ENCODE measurements at places on chromosomes 3 and 15.

DNA sequence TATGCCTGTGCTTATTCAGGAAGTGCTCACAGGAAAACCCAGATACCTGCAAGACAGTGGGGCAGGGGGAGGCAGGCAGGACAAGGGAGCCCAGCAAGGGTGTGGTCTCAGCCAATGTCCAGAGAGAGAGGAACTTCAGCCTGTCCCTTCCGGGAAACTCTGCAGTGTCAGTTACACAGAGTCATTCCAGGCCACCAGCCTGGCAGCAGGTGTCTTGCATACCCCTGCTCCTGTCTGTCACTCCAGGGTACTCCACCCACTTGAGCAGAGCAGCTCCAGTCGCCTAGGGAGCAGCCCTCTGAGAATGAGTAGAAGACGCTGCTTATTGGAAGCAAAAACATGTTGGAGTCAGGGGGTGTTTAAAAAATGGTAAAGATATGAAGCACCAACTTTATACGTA lies 431.2 kb upstream of the RGMA start:
- DNase-seq: no peak

GRCh38 chr3:184237211-184237610 lies 7.8 kb downstream of the VWA5B2 start:
- DNase-seq: no peak

- DNase-seq: no peak
Measured at GRCh38 chr3:116417151-116417550, 28.1 kb downstream of the LSAMP start.

- no peak for DNase-seq
Measured at GRCh38 chr3:72768006-72768441, 80.2 kb downstream of the SHQ1 start.

DNA sequence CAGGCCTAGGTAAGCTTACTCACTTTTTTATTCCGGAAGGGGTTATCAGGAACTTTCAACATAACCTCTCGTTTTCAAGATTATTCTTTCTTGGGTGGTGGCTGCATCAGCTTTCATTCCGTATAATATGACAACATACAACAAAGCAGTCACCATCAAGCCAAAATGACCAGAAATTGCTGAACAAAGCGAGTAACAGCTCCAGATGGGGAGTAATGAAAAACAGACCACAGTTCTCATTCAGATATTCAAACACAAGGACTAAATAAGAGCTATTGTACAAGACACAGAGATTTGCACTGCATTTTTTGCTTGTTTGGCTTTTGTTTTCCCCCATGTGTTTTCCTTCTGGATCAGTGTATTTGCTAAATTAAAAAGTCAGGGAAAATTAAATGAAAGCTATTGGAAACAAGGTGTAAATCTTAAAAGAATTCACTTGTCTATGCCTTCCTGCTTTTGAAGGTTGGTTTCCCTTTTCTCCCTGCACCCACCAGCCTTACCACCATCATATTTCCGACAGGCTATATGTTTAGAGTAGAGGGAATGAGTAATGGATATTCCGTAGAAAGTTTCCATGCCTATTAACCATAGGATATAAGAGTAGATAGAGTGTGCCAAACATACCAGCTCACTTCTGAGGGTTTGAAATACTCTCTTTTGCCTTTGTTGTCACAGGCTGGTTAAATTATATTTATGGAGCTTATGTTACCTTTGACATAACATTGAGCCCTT lies 213.6 kb downstream of the RBMS3 start:
- no peak for DNase-seq

GRCh38 chr3:194991338-194991654 lies 279.7 kb downstream of the XXYLT1 start:
- DNase-seq: no peak

DNA sequence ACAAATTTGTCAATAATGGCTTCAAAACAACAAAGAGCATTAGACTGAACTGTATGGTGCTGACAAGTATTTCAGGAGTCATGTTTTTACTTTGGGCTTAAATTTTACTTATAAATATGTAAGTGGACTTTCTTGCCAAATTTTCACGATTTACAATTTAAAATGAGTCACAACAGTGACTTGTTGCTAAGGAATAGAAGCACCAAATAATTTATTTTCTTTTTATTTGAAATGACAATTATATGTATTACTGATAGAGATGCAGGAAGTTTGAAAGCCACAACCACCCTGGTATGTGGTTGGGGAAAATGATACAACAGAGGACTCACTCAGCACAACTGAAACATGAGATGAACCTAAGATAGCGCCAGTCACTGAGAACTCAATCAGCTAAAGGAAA lies 90.3 kb downstream of the FMN1 start:
- DNase-seq: no peak

DNA sequence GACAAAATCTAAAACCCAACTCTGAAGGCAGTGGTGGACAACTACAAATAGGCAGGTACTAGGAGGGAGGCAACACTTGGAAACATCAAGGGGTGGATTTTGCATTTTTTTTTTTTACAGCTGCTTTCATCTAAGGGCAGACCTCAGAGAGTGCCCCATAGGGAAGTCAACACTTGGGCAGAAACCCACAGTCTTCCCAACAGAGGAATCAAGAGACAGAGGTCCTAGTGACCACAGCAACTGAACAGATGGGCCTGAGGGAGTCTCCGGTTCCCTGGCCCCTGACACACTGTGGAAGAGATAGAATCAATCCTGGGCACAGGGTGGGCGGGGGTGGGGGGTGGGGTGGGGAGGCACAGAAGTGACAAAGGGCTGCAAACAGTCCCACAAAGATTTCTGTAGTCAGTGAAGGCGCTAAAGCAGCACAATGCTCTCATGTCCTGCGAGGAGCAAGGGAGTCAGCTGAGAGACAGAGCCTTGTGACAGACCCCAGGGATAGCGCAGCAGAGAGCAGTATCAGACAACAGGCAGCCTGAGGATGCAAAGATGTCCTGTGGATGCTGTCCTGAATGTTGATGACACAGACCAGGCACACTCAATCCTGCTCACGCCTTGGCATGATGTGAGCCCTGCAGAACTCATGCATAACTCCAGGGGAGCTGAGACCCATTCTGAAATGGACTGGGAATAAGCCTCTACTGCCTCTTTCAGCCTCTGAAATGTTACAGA lies 6.9 kb upstream of the RFTN1 start:
- no peak for DNase-seq

GRCh38 chr3:47870702-47871260 lies 67.8 kb downstream of the DHX30 start:
- no peak for DNase-seq

DNA sequence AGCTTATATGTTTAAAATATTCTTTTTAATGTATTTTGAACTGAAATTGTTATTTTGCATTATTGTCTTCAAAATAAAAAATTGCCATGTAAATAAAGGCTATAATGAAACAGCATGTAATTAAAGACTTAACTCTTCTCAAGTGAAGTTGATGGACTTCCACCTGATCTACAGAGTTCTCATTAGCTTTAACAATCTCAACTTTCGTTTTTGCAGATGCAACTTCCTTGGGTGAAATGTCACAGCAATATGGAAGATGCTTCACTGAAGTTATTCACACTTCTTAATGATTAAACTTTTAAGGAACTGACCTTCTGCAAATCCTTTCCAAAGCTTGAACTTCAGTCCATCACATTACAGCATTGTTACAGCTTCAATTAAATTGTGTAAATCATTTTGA lies 63.6 kb downstream of the OSTN start:
- DNase-seq: no peak

DNA sequence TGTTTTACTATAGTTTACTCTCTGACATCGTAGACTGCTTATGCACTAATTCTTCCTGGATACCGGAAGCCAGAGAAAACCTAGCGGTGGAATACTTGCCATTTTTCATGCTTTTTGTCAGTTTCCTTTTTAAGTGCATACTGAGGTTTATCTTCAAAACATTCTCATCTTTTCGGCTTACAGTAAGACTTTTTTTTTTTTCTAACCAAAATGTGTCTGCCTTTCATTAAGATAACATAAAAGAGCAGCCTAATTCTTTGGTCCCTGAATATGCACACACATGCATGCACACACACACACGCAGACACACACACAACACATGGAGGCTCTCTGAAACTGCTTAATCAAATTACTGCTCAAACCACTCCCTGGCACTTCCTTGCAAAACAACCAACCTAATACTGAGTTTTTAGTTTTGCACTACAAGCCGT lies 1.3 kb downstream of the ZNF445 start:
- DNase-seq: no peak

- DNase-seq: no peak
Measured at GRCh38 chr3:116253511-116253910, 191.8 kb downstream of the LSAMP start.

- no peak for DNase-seq
Measured at GRCh38 chr3:46416811-46417510, 9.9 kb downstream of the CCRL2 start.

- DNase-seq: no peak
Measured at GRCh38 chr3:89964347-89964746, 856.9 kb downstream of the EPHA3 start.

DNA sequence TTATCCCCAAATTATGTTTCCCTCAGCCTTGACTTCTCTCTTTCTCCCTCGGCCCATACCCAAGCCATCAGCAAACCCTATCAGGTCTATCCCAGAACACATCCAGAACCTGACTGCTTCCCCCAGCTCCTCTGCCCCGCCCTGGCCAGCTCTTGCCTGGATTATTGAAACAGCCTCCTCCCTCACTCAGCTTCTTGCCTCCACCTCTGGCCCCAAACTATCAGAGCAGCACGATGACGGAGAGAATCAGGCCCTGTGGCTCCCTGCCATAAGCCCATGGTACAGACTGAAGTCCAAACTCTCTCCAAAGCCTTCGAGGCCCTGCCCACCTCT lies 105.3 kb upstream of the LINGO1 start:
- DNase-seq: no peak

- DNase-seq: no peak
Measured at GRCh38 chr15:81339851-81340250, 15.9 kb upstream of the STARD5 start.

GRCh38 chr3:13352621-13353131 lies 67.4 kb downstream of the NUP210 start:
- no peak for DNase-seq

DNA sequence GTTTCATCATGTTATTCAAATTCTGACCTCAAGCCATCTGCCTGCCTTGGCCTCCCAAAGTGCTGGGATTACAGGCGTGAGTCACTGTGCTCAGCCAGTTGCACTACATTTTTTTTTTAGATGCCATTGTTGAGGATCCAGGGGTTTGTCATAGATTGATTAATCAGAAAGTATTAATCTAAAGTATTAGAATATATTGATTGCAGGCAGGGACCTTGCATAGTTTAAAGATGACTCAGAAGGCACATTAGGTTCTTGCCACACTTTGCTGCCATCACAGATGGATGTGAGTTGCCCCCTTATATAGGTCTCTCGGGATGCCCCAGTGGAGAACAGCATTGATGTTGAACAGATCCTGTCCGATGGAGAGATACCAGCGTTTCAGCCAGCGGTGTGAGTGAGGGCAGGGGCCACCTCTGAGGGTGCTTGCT lies 41.1 kb downstream of the IGF1R start:
- no peak for DNase-seq

GRCh38 chr15:22861161-22861560 lies 22.7 kb downstream of the NIPA2 start:
- no peak for DNase-seq

- DNase-seq: no peak
Measured at GRCh38 chr3:45762647-45763302, 33.6 kb downstream of the SLC6A20 start.

GRCh38 chr15:57516327-57517029 lies 75.2 kb upstream of the MYZAP start:
- no peak for DNase-seq

DNA sequence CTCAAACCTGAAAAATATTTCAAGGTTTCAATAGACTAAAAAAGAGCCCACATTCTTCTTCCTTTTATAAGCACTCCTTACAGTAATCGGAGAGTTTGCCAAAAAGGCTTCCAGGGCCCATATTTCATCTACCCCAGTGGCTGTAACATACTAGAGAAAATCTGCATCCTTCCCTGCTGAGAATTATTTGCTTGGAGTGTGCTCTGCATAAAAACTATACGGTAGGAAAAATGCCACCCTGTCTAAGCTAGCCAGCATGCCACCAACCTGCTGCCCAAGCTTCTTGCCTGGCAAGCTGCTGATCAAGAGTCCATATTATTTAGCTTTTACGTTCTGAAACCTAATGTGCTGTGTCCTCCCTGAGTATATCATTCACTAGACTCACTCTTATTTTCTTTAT lies 107.1 kb downstream of the FGF12 start:
- DNase-seq: no peak

GRCh38 chr15:36688310-36689011 lies 109.0 kb downstream of the CDIN1 start:
- DNase-seq: no peak

GRCh38 chr3:48528754-48529153 lies 24.8 kb upstream of the SHISA5 start:
- no peak for DNase-seq

DNA sequence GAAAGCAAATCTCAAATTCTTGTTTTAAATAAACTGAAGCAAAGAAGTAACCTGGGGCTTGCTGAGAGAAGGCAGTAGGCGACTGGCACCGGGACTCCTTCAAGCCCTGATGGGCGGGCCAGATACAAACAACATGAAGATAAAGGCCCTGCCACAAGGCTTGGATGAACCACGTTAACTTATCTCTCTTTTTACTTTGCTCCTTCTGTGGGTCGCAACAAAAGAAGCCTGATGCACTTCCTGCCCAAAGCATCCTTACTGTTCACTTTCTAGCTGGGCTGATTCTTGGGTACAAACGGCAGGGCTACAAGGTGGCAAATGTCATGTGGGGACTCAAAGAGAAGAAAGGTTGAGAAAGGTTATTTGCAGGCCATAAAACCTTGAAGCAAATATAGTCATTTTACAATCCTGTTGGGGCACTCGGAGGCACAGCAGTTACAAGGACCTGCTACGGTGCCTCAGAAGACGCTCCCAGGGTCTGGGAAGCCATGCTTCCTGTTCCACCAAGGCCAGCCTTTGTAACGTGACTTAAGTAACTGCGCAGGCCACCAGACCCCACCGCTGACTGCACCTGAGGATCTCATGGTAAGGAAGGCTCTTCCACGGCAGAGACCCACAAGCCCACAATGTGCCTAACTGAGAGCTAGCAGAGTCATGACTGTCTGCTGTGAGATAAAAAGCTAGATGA lies 71.1 kb downstream of the CHSY1 start:
- DNase-seq: no peak
